Esophagus squamous epithelium (tissue), 5 donors: ENCODE measurements at places on chromosomes 4 and X. TPM values are rescaled to one million over a fixed set of nuclear protein-coding genes. Genes with fewer than 3 reads are reported as not detected.

CYSLTR1 gene
- total RNA-seq: 0.26 TPM

PFKFB1 gene
- not detected for total RNA-seq

DNA sequence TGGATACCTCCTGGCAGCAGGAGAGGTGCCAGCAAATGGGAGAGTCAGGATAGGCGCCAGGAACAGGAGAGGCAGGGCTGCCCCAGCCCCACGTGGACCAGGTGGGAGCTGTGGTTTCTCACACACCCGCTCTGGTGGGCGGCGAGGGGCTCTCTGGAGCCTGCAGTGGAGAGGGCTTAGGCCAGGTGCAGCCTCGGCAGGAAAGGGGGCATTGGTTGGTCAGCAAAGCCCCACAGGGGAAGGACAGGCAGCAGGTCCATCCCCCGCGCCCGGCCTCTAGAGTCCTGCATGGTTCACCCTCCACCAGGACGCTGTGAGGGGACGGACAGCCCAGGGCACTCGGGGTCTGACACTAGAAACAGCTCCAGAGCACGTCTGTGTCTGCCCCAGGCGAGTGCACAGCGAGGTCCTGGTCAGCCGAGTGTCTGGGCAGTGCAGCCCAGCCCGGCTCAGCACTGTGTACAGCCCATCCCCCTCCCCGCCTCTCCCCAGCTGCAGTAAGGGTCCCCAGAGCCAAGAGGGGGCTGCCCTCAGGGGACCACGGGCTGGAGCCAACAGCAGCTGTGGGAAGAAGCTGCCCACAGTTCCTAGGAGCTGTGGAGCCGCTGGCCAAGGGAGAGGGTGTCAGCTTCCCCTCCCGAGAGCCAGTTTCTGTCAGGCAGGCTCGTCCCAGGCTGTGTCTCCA, 8.2 kb downstream of the ATP5ME start:
- H3K27ac ChIP-seq: no peak overlapping the region
- DNase-seq: no peak
- H3K27me3 ChIP-seq: no peaks in the 10 kb centered on the region
- H3K36me3 ChIP-seq: no peaks in the 10 kb centered on the region
- no peak overlapping the region for H3K4me3 ChIP-seq

DNA sequence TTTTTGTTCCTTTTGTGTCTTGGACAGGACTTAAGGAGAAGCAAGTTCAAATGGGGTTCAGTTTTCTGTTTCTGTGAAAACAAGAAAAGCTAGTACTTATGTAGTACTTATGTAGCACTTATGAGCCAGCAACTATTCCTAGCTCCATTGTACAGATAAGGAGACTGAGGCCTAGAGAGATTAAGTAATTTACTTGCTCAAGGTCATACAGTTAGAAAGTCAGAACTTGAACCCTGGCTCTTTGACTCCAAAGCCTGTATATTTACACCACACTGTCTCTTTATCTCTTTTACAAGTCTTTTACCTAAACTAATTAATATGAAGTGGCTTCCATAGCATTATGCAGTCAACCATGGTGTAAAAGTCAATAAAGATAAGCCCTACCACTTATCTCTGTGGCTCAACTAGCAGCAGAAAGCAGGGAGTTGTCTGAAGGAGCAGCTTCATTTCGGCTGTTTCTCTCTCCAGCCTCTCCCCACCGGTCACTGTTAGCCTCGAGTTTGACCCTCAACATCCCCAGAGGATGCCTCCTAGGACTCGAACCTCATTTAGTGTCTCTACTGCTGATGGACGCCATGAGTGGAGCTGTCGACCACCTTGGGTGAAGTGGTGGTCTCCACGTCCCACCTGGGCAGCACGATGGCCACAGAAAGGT, 209.9 kb downstream of the SHROOM3 start:
- no peak for DNase-seq
- H3K27me3 ChIP-seq: no peaks in the 10 kb centered on the region
- no peaks in the 10 kb centered on the region for H3K36me3 ChIP-seq
- no peak overlapping the region for H3K27ac ChIP-seq

GRCh38 chr4:75834095-75834771, 68.0 kb downstream of the PPEF2 start:
- H3K4me1 ChIP-seq: no peaks in the 10 kb centered on the region
- no peaks in the 10 kb centered on the region for H3K36me3 ChIP-seq

DNA sequence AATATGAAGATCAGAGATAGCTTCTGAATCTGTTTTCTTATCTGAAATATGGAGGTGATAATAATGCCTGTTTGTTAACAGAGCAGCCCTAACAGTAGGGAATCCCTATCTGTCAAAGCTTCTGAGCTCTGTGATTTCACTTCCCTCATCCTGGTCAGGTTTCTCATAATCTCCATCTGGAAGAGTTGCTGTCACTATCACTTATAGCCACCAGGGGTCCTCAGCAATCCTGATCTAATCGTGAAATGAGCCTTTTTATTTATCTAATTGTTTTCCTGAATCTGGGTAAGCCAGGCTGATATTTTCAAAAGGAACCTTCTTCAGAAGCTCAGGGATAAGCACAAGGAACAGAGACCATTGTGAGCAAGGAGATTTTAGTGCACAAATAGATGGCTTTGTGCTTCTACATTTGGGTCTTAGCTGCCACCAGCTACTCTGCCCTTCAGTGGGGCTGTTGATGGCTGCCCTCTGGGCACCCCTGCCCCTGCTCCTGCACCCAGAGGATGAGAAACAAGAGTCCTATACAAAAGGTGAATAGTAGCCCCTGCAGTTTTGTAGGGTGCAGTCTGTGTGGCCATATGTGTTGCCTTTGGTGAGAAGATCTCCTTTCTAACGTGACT, 196.4 kb upstream of the RADX start:
- no peak overlapping the region for H3K27ac ChIP-seq
- H3K36me3 ChIP-seq: no peaks in the 10 kb centered on the region
- no peaks in the 10 kb centered on the region for H3K27me3 ChIP-seq
- no peak overlapping the region for H3K4me3 ChIP-seq
- H3K4me1 ChIP-seq: no peaks in the 10 kb centered on the region
